ENCODE measurements at places on chromosomes 3 and 15.

GRCh38 chr3:32492684-32493436 is 9.8 kb downstream of the CMTM6 start:
- DNase-seq, result no peak

GRCh38 chr3:98778852-98779413 is 15.8 kb downstream of the ST3GAL6 start:
- peak; percentile 93 for DNase-seq

DNA sequence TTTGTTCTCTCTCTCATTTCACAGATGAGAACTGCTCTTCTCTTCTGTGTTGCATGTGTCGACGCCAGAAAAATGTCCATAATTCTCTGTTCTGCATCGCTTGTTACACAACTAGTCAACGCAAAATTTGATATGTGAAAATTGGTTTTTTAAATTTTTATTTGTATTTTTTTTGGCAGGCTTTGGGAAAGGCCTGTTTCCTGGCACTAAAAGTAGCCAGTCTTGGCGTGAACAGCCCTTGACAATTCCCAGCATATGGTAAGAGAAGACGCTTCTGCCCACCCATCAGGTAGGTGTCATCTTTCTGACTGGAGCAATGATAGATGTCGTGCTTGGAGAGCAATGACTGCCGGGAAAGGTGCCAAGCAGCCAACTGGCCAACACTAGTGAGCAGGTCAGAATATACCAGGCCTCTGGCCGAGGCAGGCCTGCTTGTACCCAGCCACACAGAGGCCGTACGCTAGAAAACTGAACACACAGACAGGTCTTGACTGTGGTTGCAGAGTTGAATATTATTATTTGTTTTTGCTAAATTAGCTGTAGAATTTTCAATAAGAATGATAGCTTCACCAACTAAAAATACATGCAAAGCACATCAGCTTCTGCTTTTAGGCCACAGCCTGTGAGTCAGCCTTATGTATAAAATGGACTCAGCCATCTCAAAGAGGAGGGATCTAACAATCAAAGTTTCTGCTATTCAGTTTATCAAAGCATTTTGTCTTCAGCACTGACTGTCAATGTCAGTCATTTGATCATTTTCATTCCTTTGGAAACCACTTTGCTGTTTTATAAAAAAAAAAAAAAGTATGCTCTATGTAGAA is 837.5 kb downstream of the MCTP2 start:
- DNase-seq, result no peak

- no peak for DNase-seq
Measured at GRCh38 chr3:46484388-46484787, 13.4 kb upstream of the RTP3 start.

- peak; percentile 23 for DNase-seq
Measured at GRCh38 chr15:100809151-100809550, 70.5 kb upstream of the ALDH1A3 start.

Data from foreskin keratinocyte (primary cell).